ENCODE measurements at places on chromosomes 5 and 9.

DNA sequence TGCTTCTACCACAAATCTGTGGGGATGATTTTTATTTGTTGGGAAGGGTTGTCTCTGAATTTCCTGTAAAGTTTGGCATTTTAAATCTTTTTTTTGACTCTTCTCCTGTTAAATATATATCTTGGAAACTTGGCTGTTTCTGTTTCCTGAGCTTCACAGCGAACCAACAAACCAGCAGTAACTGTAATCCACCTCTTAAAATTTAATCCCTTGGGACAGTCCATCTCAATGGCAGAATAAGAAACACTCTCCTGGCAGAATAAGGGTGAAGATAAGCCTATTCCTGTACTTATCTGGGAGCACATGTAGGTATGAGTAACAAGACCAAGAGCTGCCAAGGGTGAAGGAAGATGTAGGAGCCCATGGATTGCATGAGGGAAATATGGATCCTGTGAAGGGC is 73.1 kb upstream of the RPS23 start:
- no peak overlapping the region for H3K4me3 ChIP-seq
- no peak overlapping the region for H3K27ac ChIP-seq
- H3K27me3 ChIP-seq = no peaks in the 10 kb centered on the region
- ATAC-seq = no peak

DNA sequence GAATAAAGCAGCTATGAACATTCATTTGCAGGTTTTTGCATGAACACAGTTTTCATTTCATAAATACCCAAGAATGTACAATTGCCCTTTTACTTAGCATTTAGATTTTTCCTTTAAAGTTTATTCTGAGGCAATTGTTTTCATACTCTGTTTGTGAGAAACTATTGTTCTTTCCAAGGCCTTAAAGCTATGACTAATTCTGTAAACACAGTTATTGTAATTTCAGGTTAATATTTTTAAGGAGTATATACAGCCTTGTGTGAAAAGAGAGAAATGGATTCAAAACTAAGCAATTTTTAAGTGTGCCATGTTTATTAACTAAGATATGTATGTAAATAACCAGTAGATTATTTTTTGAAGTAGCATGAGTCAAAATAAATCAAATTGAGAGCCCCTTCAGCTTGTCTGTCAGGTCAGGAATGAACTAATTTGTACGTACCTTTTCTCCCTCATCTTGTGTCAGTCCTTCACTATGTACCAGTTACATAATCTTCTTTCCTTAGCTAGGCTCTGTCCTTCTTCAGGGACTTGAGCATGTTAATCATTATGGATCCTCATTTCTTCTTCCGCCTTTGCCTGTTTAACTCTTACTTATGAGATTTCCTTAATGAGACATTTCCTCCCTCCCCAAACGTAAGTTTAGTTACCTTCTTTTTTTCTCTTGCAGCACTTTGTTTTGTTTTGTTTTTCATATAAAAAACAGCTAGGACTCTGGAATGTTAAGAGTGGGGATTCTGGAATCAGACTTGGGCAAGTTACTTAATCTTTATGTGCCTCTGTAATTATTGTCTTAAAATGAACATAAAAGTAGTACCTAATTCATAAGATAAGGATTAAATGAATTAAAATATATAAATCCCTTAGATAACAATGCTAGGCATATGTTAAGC is 63.6 kb downstream of the NIPBL start:
- H3K36me3 ChIP-seq = no peaks in the 10 kb centered on the region
- H3K4me3 ChIP-seq = no peak overlapping the region
- no peak for ATAC-seq
- peaks cover 45% of the 10 kb centered on the region for H3K4me1 ChIP-seq
- H3K27ac ChIP-seq = no peak overlapping the region

- no peaks in the 10 kb centered on the region for H3K27me3 ChIP-seq
- H3K36me3 ChIP-seq = no peaks in the 10 kb centered on the region
- no peak overlapping the region for H3K27ac ChIP-seq
- ATAC-seq = no peak
Measured at GRCh38 chr9:4563105-4563504, 72.8 kb downstream of the SLC1A1 start.

GRCh38 chr5:140104100-140104499 is 9.8 kb upstream of the PURA start:
- peaks cover 3% of the 10 kb centered on the region for H3K4me1 ChIP-seq
- no peak for ATAC-seq
- H3K27me3 ChIP-seq = no peaks in the 10 kb centered on the region

- no peaks in the 10 kb centered on the region for H3K4me1 ChIP-seq
- H3K36me3 ChIP-seq = peaks cover 18% of the 10 kb centered on the region
- no peaks in the 10 kb centered on the region for H3K27me3 ChIP-seq
- H3K4me3 ChIP-seq = no peak overlapping the region
Measured at GRCh38 chr9:113973963-113974413, 97.9 kb downstream of the ZNF618 start.

DNA sequence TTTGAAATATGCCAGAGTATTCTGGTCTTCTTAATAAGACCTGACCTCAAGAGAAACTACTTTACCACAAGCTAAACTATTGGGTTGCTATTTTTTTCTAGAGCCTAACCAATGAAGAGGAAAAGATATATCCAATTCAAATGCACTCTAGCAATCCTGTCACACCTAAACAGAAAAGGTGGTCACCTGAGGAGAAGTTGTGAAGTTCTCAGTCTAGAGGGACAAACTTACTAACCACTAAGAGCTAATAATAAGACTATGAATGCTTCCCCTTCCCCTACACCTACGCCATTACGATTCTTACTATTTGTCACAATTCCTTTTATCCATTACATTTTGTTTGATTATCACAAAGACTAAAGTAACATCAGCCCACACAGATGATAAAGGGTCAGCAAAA is 29.7 kb downstream of the RLN2 start:
- H3K36me3 ChIP-seq = no peaks in the 10 kb centered on the region
- no peak for ATAC-seq
- H3K4me3 ChIP-seq = no peak overlapping the region
- no peaks in the 10 kb centered on the region for H3K4me1 ChIP-seq

- peak; percentile 53 for ATAC-seq
- H3K27ac ChIP-seq = no peak overlapping the region
- no peaks in the 10 kb centered on the region for H3K36me3 ChIP-seq
- no peaks in the 10 kb centered on the region for H3K4me1 ChIP-seq
Measured at GRCh38 chr5:77630114-77630680, 8.3 kb downstream of the OTP start.

GRCh38 chr9:120381839-120382238 is 198.1 kb downstream of the CDK5RAP2 start:
- no peak overlapping the region for H3K4me3 ChIP-seq
- no peaks in the 10 kb centered on the region for H3K36me3 ChIP-seq
- no peak for ATAC-seq
- H3K4me1 ChIP-seq = peaks cover 10% of the 10 kb centered on the region

DNA sequence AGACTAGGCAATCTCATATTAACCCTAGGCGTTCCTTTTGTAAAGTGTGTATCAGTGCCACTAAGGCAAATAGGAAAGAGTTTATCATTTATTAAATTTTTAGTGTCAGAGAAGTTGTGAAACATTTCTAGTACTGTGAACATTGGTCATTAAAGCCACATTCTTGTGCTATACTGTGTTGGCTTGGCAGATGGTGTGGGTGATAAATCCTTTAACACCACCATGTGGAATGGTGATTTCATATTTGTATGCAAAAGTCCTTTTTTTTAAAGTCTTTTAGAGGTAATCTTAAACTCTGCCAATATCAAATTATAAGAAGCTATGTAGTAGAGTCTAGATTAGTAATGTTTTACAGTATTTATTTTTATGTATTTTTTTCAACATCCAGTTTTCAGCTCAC is 18.1 kb downstream of the SLC12A2 start:
- peaks cover 77% of the 10 kb centered on the region for H3K4me1 ChIP-seq
- H3K4me3 ChIP-seq = no peak overlapping the region
- no peaks in the 10 kb centered on the region for H3K27me3 ChIP-seq
- no peak overlapping the region for H3K27ac ChIP-seq

- peaks cover 3% of the 10 kb centered on the region for H3K4me1 ChIP-seq
- no peak overlapping the region for H3K27ac ChIP-seq
- H3K27me3 ChIP-seq = no peaks in the 10 kb centered on the region
- H3K36me3 ChIP-seq = no peaks in the 10 kb centered on the region
- H3K4me3 ChIP-seq = no peak overlapping the region
- no peak for ATAC-seq
Measured at GRCh38 chr9:127281891-127282290, 17.3 kb downstream of the GARNL3 start.

GRCh38 chr9:120928483-120929228 is 2.1 kb upstream of the TRAF1 start:
- peak overlapping the region; percentile 98 for H3K27ac ChIP-seq
- H3K4me1 ChIP-seq = peaks cover 21% of the 10 kb centered on the region
- H3K36me3 ChIP-seq = no peaks in the 10 kb centered on the region
- no peaks in the 10 kb centered on the region for H3K27me3 ChIP-seq
- ATAC-seq = peak; percentile 88
- H3K4me3 ChIP-seq = peak overlapping the region; percentile 71

DNA sequence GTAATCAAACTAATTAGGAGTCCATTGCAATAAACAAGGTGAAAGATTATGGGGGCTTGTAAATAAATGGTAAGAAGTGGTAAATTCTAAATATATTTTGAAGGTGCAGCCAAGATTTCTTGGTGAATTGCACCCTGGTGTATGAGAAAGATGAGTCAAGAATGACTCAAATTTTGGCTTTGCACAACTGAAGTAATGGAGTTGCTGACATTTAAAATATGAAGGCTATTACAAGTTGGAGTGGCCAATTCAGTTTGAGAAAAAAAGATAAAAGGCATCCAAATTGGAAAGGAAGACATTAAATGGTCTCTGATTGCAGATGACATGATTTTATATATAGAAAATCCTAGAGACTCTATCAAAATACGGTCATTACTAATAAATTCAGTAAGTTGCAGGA is 2330.6 kb downstream of the MAT2B start:
- no peaks in the 10 kb centered on the region for H3K4me1 ChIP-seq
- no peak overlapping the region for H3K27ac ChIP-seq
- no peaks in the 10 kb centered on the region for H3K27me3 ChIP-seq

GRCh38 chr9:114409103-114409780 is 21.5 kb upstream of the AKNA start:
- no peak for ATAC-seq
- H3K4me3 ChIP-seq = no peak overlapping the region
- no peaks in the 10 kb centered on the region for H3K27me3 ChIP-seq
- H3K4me1 ChIP-seq = no peaks in the 10 kb centered on the region
- no peaks in the 10 kb centered on the region for H3K36me3 ChIP-seq
- H3K27ac ChIP-seq = no peak overlapping the region

GRCh38 chr5:124823380-124823779 is 76.9 kb upstream of the ZNF608 start:
- H3K36me3 ChIP-seq = no peaks in the 10 kb centered on the region
- H3K4me1 ChIP-seq = peaks cover 8% of the 10 kb centered on the region
- H3K27ac ChIP-seq = peak overlapping the region; percentile 23
- H3K27me3 ChIP-seq = no peaks in the 10 kb centered on the region
- ATAC-seq = peak; percentile 51

DNA sequence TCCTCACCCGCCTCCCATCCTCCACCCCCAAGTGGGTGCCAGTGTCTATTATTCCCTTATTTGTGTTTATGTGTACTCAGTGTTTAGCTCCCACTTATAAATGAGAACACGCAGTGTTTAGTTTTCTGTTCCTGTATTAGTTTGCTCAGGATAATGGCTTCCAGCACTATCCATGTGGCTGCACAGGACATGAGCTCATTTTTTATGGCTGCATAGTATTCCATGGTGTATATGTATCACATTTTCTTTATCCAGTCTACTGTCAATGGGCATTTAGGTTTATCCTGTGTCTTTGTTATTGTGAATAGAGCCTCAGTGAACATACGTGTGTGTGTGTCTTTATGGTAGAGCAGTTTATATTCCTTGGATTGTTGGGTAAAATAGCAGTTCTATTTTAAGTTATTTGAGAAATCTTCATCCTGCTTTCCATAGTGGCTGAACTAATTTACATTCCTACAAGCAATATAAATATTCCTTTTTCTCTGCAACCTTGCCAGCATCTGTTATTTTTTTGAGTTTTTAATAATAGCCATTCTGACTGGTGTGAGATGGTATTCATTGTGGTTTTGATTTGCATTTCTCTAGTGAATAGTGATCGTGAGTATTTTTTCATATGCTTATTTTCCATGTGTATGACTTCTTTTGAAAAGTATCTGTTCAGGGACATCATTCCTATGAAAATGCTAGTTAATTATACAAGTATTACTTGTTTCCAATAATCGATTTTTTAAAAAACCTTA is 164.0 kb upstream of the CCDC152 start:
- peaks cover 48% of the 10 kb centered on the region for H3K4me1 ChIP-seq
- no peak overlapping the region for H3K4me3 ChIP-seq
- no peak overlapping the region for H3K27ac ChIP-seq
- no peaks in the 10 kb centered on the region for H3K27me3 ChIP-seq

GRCh38 chr9:113709721-113710120 is 166.4 kb upstream of the ZNF618 start:
- H3K27ac ChIP-seq = no peak overlapping the region
- no peak for ATAC-seq
- H3K27me3 ChIP-seq = no peaks in the 10 kb centered on the region
- H3K4me3 ChIP-seq = no peak overlapping the region
- H3K4me1 ChIP-seq = no peaks in the 10 kb centered on the region

- H3K27ac ChIP-seq = no peak overlapping the region
- peaks cover 20% of the 10 kb centered on the region for H3K4me1 ChIP-seq
- no peak overlapping the region for H3K4me3 ChIP-seq
- no peaks in the 10 kb centered on the region for H3K27me3 ChIP-seq
Measured at GRCh38 chr5:88734983-88735382, 148.0 kb downstream of the MEF2C start.

DNA sequence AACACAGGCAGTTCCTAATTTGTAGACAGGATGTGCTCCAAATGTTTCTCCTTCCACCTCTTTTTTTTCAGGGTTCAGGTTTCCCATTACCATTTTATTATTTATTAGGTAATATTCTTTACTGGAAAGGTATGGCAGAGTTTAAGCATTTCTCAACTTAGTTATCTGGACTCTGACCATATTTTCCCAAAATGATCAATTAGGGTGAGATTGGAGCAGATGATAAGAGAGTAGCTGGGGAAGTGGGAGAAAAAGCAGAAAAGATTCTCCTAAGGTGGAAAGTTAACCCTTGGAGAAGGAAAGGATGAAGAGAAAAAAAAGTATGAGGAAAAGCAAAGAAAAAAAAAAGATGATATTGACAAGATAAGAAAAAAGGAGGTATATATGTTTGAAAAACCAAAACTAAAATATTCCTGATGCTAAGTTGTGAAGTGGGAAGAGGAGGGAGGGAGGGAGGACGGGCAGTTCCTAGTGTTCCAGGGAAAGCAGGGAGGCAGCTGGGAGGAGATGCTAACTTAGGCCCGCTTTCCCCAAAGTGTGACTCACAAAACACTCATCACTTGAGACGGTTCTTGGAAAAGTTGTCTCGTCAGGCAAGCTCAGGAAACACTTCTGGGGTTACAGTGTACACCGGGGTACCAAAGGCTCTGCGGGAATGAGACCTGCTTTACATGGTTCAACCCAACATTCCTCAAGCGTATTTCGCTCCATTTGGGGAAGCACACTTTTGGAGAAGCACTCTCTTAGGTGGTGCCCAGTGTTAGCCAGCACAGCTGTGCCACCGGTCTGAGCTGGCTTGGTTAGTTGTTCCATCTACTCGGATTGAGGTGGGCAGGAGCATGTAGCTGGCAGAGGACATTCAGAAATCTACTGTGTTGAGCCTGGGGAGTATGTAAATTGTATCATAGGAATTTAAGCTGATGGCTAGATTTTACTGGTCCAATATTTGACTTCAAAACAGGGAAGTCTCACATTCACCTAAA is 35.1 kb downstream of the B4GALT1 start:
- H3K36me3 ChIP-seq = peaks cover 79% of the 10 kb centered on the region
- H3K4me3 ChIP-seq = no peak overlapping the region
- no peaks in the 10 kb centered on the region for H3K27me3 ChIP-seq
- ATAC-seq = peak; percentile 71
- H3K27ac ChIP-seq = no peak overlapping the region
- H3K4me1 ChIP-seq = peaks cover 22% of the 10 kb centered on the region

GRCh38 chr5:82365744-82366228 is 87.6 kb upstream of the RPS23 start:
- no peak for ATAC-seq
- H3K4me1 ChIP-seq = no peaks in the 10 kb centered on the region
- H3K4me3 ChIP-seq = no peak overlapping the region
- no peaks in the 10 kb centered on the region for H3K27me3 ChIP-seq
- no peak overlapping the region for H3K27ac ChIP-seq

All from gastroesophageal sphincter (tissue), 4 donors.